ENCODE measurements at places on chromosomes 16 and 17. TPM values are rescaled to one million over a fixed set of nuclear protein-coding genes. Genes with fewer than 3 reads are reported as not detected.
A peak's percentile ranks its signal among the peaks of the same experiment; 100 is the strongest.

The KIF19 gene
- total RNA-seq = 0.29 TPM

DNA sequence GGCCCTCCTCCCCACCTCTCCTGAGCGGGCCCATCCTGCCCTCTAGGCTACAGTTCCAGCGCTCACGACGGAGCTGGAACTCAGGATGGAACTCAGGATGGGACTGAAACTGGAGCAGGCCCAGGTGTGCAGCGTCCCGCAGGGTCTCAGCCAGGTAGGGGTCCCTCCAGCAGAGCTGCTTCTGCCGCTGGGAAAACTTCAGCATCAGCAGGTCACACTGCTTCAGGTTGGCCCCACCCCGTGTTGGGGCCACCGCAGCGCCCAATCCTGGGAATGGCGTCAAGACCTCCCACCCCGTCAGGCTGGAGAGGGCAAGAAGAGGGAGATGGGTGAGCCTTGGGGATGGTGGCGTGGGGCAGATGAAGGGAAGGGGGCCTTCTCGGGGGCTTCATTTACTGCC, 62.6 kb upstream of the TMEM97 start:
- DNase-seq = no peak

GRCh38 chr17:68384471-68384870, 72.8 kb downstream of the WIPI1 start:
- no peak for DNase-seq

The TEX14 gene
- total RNA-seq = 0.12 TPM

DNA sequence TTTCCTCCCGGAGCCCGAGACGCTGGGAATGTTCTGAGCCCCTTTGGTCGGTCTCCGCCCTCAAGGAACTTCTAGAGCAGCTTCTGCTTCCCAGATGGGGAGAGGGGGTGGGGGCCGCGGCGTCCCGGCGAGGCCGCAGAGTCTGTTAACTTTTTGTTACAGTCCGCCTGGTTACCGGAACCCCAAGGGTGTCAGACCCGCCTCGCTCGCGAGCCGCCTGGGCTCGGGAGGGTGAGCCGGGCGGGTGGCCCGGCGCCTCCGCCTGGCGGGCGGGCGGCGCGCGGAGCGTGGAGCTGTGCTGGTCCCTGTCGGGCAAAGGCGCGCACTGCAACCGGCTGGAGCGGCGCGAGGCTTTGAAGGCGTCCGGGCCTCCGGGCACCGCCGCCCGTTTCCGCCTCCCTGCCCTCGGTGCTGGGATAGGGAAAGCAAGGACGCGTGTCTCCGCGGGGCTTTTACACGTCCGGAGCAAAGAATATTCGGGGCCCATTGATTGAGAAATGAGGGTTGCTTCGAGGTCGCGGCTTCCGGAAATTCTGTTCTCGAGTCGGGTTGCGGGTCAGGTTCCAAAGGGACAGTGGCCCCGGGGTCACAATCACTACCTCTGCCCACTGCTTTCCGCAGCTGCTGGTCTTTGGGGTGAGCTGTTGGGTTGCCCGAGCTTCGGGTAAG, 1.7 kb downstream of the HS3ST3B1 start:
- DNase-seq = peak; percentile 90

DNA sequence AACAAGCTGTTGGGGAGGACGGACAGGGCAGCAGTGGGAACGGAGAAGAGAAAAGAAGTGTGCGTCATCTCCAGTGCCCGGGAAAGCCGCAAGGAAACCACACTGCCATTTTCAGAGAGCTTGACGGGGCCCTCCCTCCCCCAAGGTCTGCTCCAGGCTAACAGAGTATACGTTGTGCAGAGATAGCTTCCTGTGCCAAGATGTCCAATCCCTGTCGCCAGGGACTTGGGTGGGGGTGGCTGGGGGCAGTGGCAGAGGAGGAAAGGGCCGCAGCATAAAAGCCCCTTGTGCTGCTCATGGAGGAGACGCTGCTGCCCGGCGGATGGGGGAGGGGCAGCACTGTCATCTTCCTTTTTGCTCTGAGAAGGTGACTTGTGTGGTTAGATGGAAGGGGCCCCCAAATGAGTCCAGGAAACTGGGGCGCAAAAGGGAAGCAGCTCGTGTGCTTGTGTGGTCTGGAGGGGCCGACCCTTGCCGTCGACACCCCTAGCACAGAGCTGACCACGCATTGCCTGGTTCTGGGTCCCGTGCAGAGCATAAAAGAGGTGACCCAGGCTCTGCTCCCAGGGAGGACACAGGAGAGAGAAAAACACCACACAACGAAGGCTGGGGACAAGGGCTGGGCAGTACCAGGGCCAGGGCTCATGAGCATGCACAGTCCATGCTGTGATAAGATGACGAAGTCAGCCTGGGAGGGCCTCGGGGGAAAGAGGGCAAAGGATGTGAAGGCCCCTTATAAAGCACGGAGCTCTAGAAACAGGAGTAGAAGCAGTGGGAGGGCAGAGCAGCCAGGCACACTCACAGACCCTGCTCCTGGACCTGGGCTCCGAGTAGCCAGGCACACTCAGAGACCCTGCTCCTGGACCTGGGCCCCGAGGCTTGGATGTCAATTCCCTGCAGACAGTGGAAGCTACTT, 372.7 kb downstream of the SLC39A11 start:
- DNase-seq = peak; percentile 64

DNA sequence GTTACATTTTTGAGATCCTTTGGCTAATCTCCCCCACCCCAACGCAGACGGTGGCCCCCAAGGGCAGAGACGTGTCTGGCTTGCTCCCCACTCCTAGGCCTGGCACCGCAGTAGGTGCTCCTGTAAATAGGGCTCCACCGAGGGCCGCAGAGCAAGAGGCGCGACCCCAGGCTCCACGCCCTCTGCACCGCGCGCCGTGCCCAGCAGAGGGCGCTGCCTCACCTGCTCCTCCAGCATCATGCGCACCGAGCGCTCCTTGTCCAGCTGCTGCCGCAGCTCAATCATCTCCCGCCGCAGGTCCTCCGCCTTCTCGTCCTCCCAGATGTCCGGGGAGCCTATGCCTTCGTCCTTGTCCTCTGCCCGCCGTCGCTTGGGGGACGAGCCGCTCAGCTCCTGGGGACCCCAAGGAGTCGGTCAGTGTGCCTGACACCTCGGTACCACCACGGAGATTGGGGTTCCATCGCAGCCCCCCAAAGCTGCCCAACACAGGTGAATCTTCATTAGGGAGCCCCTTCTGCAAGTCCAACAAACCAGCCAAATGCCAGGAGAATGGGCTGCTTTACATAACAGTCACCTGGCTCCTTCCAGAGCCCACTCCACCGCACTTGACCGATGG, 11.2 kb downstream of the TFAP4 start:
- DNase-seq = no peak

- no peak for DNase-seq
Measured at GRCh38 chr17:13592427-13592826, 9.3 kb downstream of the HS3ST3A1 start.

The EXOC3L1 gene
- total RNA-seq = 0.38 TPM
